Stimulated activated CD4-positive, alpha-beta T cell treated with anti-CD3 and anti-CD28 coated beads, Interleukin-15, amount 100 ng/mL, for 1 hour (primary cell): ENCODE measurements at places on chromosomes 2 and 18.

DNA sequence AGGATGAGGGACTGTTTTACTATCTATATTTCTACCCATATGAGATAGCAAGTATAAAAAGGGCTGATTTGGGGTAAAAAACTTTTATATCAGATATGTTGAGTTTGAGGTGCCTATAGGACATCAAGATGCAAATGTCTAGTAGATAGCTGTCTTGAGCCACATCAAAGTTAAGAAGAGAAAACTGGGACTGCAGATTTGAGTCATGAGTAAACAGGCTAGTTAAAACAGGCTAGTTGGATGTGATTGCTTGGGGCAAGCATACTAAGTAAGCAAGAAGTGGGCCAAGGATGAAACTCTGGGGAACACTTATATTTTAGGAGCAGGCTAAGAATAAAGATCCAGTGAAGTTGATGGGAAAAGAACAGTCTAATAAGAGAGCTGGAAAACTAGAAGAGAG lies 2.8 kb upstream of the SCRN3 start:
- no peak for DNase-seq

DNA sequence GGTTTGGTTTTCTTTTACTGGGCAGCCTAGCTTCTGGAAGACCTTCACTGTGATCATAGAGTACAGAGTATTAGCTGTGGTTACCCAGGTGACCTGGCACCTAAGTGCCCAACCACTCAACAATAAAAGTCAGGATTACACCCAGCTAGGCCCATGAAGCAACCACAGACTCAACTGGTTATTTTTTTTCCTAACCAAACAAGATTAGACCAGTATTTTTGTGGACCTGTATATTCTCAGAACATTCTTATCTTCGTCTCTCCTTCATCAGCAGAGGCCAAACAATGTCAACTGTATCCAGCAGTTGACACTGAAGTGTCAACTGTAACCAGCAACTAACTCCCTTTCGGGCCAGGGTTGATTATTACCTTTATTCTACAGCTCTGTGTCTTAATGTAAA lies 289.2 kb upstream of the SLC39A10 start:
- DNase-seq = no peak

- DNase-seq = no peak
Measured at GRCh38 chr2:190173392-190173791, 110.9 kb upstream of the MSTN start.

GRCh38 chr2:59887366-59887765 lies 666.1 kb downstream of the BCL11A start:
- DNase-seq = no peak

DNA sequence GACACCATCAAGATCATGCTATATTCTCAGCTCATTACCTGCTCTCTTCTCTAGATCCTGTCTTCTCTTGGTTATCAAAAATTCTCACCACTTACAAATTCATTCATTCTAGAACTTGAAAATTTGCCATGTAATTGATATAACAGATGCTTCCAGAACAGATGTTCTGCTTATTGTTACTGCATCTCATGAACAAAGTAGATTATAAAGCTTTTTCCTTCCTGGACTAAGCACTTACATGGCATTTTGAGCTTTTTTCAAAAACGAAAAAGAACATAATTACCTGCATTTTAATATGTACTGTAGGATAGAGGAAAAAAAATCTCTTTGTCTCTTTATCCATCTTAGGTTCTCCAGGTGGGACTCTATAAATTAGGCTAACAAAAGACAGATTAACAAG lies 79.6 kb upstream of the CREB1 start:
- DNase-seq = no peak

- no peak for DNase-seq
Measured at GRCh38 chr2:126769118-126769517, 113.2 kb downstream of the GYPC start.

DNA sequence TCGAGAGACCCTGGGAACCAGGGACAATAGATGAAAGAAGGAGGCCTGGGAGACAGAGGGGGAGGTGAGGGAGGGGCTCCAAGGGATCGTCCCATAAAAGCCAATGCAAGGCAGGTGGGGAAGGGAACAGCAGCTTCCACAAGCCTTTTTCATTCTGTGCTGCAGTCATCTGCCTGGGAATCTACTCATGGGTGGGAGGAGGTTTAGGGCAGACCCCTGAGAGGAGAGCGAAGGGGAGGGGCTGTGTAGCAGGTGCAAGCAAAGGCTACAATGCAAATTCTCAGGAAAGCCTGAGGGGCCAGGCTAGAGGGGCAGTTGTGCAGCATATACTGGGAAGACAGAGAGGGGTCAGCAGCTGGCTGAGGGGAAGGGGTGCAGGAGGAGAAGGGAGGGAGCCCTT lies 135.4 kb downstream of the SETBP1 start:
- DNase-seq = no peak

DNA sequence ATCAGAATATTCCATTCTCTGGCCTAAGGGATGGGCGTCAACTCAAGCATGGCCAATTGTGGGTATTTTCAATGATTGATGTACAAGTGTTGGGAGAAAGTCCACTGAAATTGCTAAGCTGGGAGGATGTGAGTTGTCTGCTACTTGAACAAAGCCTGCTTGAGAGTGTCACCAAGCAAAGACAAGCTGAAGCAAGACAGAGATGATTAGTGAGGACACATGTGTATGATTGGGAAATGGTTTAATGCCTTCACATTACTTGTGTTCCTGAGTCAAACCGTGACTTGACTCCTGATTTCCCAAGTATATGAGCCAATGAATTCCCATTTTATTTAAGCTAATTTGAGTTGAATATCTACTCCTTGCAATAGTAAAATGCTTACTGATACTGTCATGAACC lies 23.7 kb upstream of the NRP2 start:
- DNase-seq = no peak

- no peak for DNase-seq
Measured at GRCh38 chr2:120957905-120958304, 222.2 kb downstream of the GLI2 start.

GRCh38 chr18:10798727-10799550 lies 273.1 kb downstream of the NAPG start:
- DNase-seq = no peak

- DNase-seq = no peak
Measured at GRCh38 chr2:195009202-195009601, 647.8 kb upstream of the SLC39A10 start.

DNA sequence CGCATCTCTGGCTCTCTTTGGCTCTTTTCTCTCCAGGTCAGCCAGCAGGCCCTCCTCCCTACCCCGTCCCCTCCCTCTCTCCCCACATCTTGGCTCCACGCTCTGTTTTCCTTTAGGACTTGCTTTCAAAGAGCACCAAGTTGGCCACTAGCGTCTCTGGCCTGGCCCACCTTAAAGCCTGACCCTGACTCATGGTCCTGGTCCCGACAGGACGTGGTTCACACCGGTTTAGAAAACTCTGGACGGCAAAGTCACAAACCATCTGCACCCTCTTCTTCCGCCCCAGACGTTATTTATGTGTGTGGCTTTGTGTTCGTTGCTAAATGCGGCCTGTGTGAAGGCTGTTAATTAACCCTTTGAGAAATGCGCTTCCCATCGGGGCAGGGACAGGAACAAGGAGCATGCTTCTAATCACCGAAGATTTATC lies 169.0 kb upstream of the HAAO start:
- no peak for DNase-seq

GRCh38 chr2:151757861-151758260 lies 23.6 kb upstream of the NEB start:
- no peak for DNase-seq

DNA sequence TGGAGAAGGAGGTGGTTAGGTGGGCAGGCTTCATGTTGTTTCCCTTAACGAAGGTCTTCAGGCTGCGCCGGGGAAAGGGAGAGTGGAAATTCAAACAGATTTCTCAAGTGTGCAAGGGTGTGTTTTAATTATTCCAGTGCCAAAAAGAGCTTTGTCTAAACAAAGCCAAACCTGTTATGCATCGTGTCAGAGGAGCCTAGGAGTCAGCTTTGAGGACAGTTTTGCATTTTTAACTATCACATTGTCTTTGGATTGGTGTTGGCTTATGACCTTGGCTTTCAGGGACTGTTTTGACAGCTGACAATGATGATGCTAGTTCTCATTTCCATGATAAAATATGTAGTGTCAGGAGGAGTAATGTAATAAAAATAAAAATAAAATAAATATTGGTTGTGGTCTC lies 144.8 kb downstream of the LDLRAD4 start:
- no peak for DNase-seq

- no peak for DNase-seq
Measured at GRCh38 chr2:119134775-119135174, 23.8 kb downstream of the C1QL2 start.

DNA sequence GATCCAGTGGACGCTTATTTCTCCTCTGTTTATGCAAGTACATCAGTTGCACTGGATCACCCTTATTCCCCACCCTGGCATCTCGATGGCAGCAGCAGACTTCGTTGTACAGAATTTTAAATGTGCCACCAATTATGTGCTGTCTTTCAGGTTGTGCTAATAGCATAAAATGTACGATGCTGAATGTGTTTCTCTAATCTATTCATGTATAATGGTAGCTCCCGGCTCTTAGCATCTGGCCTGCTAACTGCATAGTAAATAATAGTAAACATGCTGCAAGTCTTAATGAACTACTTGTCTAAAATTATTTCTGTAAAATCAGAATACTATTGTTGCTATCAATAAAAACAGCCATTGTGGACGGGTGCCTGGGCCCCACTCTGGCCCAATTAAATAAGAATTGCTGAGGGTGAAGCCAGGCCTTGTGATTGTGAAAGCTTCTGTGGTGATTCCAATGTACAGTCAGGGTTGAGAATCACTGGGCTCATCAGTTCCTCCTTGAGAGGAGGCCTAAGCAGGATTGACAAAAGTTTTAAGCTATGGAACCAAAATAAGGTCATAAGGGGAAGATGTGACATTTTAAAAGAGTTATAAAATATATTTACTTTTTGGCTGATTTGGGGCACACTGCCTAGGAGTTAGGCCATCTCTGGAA lies 14.4 kb upstream of the MYO3B start:
- no peak for DNase-seq

DNA sequence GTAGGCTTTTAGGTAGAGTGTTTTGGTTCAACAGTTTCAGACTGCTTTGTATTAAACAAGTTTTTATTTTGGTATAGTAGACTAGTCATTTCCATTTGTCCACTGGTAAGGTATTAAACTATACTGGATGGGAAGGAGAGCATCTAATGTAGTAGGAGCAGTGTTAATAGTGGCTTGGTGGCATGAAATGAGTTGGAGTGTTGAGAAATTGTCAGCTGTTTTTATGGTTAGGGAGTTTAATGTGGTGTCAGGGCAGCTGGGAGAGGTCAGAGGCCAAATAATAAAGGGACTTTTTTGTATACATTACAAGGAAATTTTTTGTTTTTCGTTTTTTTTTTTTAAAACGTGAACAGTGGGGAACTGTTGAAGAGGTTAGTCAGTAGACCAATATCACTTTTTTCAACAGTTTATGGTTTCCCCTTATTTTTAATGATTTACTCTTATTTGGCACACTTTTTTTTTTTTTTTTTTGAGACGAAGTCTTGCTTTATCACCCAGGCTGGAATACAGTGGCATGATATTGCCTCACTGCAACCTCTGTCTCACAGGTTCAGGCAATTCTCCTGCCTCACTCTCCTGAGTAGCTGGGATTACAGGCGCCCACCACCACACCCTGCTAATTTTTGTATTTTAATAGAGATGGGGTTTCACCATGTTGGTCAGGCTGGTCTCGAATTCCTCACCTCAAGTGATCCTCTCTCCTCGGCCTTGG lies 21.2 kb downstream of the ACTR3 start:
- DNase-seq = no peak

DNA sequence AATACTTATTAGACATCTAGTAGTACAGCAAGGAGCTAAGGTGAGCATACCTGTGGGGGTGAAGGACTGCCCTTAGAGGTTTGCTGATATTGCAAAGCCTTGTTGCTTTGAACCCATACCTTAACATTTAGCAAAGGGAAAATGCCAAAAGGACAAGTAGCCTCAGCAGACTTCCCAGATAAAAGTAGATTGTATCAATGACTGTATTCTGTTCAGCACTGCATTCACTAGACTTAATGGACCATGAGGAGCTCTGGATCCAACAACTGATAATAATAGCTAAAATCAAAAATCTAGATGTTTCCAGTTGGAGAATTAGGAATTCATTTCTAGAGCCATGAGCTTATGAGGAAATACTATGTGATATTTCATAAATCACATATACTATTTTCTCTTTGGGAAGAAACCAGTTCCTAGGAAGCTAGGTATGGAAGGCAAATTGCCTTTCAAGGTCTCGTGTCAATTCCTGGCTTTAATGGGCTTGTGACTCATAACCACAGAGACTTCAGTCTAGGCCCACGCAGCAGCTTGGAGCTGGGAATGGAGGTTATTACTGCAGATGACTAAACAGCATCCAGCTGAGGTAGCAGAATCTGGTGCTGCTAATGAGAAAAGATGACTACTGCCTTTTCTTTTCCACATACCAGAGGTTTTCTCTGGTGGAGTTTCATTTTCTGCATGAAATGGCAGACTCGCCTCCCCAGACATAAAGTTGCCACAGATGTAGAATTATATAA lies 191.2 kb upstream of the NABP1 start:
- no peak for DNase-seq

DNA sequence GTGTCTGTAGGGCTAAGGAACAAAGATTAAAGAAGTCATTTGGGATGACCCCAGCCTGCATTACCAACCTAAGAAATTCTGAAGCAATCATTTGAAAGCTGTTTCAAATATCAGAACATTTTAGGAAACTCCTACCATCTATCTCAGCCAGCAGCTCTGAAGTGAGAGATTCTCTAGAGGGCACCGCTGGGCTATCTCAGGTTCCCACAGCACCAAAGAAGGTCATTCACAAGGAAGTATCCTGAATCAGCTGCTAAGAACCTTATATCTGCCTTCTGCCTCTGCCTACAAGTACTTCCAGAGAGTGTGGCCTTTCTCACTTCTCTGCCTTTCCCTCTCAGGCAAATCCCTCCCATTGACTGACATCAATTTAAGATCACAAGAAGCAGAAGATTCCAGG lies 13.4 kb upstream of the EVA1A start:
- DNase-seq = no peak

- no peak for DNase-seq
Measured at GRCh38 chr2:146135245-146135644, 1615.3 kb upstream of the ZEB2 start.

GRCh38 chr2:180071797-180072196 lies 64.7 kb upstream of the CWC22 start:
- DNase-seq = no peak
